Astrocyte (in vitro differentiated cells and primary cell): ENCODE measurements at places on chromosomes 5 and 9.

GRCh38 chr9:112861638-112862555, 28.8 kb downstream of the SLC46A2 start:
- DNase-seq, result peak; percentile 16

DNA sequence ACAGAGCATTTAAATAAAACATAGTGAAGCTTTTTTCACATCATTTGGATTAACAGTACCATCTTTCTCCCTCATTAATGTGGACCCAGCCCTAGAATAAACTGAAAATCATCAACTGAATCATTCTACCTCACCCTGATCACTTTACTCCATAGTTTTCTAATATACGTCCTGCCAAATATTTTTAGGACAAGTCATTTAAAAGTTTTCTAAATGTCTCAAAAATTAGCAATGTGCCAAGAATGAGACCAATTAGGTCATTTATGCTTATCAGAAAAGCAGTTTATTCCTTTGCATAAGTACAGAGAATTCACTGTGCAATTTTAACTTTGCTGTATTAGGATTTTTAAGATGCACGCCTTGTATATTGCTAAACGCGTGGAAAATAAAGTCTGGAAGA, 284.4 kb downstream of the PIK3R1 start:
- peak; percentile 67 for DNase-seq

- DNase-seq, result peak; percentile 7
Measured at GRCh38 chr5:102223542-102224477, 72.3 kb downstream of the SLCO4C1 start.

DNA sequence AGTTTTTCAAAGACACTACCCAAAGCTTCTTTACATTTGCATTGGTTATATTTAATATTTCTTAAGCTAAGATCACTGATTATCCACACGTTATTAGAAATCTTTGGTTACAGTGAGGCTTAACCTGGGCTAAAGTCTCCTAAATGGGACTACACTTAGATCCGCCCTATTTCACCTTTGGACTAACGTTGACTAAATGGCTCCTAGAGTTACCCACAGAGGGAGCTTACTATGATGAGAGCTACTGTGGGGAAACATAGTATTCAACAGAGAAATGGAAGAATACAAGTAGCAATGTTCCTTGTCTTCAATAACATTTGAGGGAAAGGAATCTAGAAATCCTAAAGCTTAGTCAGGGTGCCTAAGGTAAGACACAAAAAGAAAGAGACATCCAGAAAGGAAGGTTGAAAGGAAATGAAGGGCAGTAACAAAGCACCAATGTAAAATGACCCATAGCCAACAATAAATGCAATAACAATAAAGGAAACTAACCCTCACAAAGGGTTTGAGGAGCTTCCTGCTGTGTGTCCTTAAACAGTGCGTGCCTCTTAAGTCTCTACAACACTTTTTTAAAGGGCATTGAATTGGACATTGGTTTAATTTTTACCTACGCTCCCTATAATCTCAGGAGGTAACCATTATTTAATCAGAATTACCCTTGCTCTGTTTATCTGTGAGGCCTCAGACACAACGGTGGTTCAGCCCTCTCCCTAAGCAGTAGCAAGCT, 217.1 kb downstream of the PJA2 start:
- DNase-seq, result no peak

GRCh38 chr5:41399839-41400238, 110.6 kb downstream of the PLCXD3 start:
- DNase-seq, result no peak

GRCh38 chr5:91007780-91008402, 375.2 kb downstream of the ARRDC3 start:
- no peak for DNase-seq

GRCh38 chr5:112210430-112211005, 208.6 kb downstream of the EPB41L4A start:
- DNase-seq, result peak; percentile 9

- DNase-seq, result no peak
Measured at GRCh38 chr5:139287890-139288635, 5.5 kb upstream of the MATR3 start.

DNA sequence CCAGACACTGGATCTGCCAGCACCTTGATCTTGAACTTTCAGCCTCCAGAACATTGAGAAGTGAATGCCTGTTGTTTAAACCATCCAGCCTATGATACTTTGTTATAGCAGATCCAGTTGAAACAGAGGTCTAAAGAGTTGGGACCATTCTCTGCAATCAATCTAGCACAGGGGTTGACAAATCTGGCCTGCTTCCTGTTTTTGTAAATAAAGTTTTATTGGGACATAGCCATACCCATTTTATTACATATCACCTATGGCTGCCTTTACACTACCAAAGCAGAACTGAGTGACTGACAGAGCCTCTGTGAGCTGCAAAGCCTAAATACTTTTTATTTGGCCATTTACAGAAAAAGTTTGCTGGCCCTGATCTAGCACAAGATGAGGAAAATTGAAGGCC, 62.0 kb downstream of the BARX1 start:
- no peak for DNase-seq

- DNase-seq, result no peak
Measured at GRCh38 chr5:176742246-176743105, 67.9 kb upstream of the UNC5A start.

DNA sequence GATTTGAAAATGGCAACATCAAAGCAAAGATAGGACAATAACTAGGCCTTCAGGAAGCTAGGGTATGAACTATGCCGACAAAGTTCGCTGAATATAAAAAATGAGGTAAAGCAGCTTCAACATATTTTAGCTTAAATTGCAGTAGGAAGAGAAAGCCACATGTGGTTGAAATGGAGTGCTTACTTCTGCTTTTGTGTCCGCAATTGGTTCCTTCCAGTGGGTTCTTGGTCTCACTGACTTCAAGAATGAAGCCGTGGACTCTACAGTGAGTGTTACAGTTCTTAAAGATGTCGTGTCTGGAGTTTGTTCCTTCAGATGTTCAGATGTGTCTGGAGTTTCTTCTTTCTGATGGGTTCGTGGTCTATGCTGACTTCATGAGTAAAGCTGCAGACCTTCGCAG, 95.2 kb downstream of the APTX start:
- DNase-seq, result no peak

GRCh38 chr9:25481372-25481771, 196.9 kb downstream of the TUSC1 start:
- no peak for DNase-seq

GRCh38 chr5:121962958-121963357, 1.2 kb downstream of the SRFBP1 start:
- no peak for DNase-seq

- no peak for DNase-seq
Measured at GRCh38 chr5:63963926-63964325, 1.7 kb upstream of the HTR1A start.

GRCh38 chr9:109311286-109311685, 9.6 kb downstream of the EPB41L4B start:
- DNase-seq, result no peak

DNA sequence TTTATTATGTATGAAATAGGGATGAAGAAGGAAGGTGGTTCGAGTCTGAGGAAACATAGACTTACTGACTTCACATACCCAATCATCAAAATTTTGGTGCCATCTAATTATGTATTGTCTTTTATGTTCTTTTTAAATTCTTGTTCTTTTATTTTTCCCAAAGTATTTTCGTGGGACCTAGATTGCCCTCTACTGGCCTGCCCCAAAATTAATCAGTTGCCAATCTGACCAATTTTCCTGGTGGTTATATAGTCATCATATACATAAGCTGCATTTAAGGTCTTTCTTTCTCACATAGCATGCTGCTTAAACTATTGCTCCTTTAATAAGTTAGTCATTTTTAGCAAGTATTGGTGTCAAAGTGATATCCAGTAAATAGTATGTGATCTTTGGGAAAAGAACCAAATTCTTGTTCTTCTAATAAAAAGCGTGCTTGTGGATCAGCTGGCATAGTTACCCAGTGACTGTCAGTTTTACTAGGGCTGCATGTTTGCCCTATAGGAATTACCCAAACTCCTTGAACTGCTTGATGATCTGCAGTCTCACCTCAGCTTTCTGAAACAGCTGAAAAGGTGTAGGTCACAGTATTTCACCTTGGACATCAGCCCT, 223.5 kb downstream of the SH3GL2 start:
- DNase-seq, result no peak

- DNase-seq, result peak; percentile 22
Measured at GRCh38 chr5:133933169-133933509, 35.3 kb downstream of the C5orf15 start.

DNA sequence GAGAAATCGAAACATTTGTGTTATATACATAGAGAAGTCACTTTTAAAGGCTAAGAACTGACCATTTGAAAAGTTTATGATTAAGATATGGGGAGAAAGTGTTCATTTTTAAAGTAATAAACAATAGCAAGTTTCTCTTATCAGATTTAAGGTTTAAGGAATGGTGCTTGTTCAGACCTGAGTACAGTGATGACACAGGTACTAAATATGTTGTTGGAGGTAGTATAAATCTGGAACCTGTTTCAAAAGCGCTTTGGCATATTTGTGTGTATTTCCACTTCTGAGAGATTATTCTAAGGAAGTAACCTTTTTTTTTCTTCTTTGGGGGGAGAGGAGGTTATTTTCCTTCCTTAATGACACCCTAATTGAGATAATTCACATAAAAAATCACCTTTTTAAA, 18.4 kb downstream of the CDC42SE2 start:
- no peak for DNase-seq

- DNase-seq, result no peak
Measured at GRCh38 chr5:95671826-95672225, 11.0 kb downstream of the SPATA9 start.

DNA sequence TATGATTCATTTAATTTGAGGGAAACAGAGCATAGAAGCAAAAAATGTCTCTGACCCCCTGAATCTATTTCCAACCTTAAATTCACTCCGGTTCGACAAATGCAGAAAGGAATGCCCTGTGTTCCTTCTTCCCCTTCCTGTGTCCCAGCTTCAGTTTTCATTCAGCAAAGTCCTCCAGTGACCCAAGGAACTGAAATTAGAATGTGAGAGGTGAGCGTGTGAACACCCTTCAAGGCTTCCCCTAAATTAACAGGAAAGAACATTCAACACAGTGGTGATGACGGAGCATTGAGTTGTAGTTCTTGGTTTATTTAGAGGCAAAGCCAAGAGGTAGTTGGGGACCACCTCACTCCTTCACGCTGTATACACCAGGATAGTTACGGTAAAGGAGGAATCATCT, 97.6 kb upstream of the CTSL start:
- no peak for DNase-seq
